ENCODE measurements at places on chromosomes 11 and 22.

DNA sequence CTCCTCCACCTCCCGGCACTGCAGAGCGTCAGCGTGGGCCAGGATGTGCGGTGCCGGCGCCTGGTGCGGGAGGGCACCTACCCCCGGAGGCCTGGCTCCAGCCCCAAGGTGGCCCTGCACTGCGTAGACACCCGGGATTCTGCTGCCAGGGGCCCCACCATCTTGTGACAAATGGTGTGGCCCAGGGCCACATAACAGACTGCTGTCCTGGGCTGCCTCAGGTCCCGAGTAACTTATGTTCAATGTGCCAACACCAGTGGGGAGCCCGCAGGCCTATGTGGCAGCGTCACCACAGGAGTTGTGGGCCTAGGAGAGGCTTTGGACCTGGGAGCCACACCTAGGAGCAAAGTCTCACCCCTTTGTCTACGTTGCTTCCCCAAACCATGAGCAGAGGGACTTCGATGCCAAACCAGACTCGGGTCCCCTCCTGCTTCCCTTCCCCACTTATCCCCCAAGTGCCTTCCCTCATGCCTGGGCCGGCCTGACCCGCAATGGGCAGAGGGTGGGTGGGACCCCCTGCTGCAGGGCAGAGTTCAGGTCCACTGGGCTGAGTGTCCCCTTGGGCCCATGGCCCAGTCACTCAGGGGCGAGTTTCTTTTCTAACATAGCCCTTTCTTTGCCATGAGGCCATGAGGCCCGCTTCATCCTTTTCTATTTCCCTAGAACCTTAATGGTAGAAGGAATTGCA lies 13.5 kb downstream of the TSKU start:
- no peak for DNase-seq

GRCh38 chr22:31088233-31088986 lies 7.3 kb downstream of the SMTN start:
- DNase-seq, result no peak

GRCh38 chr22:46843821-46844255 lies 81.4 kb downstream of the TBC1D22A start:
- DNase-seq, result no peak

GRCh38 chr22:19990609-19991394 lies 25.8 kb downstream of the ARVCF start:
- no peak for DNase-seq

- no peak for DNase-seq
These were observed 842.7 kb upstream of the CCDC90B start for GRCh38 chr11:84128840-84129239.

DNA sequence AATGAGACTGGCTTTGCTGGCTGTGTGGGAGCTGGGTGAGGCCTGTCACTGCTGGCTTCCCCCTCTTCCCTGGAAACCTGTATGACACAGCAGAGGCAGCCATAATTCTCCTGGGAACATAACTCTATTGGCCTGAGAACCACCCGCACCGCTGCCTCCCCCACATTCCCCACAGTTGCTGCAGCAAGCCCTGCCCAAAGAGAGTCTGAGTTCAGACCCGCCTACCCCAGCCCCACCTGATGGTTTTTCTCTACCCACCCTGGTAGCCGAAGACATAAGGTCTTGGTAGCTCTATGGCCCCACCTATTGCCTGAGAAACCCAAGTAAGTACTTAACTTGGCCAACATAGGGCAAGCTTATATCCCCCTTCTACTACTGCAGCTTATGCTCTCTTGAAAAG lies 174.8 kb downstream of the C11orf91 start:
- no peak for DNase-seq

GRCh38 chr11:121282886-121283502 lies 9.6 kb upstream of the SC5D start:
- DNase-seq, result no peak

- no peak for DNase-seq
These were observed 32.9 kb downstream of the LRRC32 start for GRCh38 chr11:76637491-76638269.

DNA sequence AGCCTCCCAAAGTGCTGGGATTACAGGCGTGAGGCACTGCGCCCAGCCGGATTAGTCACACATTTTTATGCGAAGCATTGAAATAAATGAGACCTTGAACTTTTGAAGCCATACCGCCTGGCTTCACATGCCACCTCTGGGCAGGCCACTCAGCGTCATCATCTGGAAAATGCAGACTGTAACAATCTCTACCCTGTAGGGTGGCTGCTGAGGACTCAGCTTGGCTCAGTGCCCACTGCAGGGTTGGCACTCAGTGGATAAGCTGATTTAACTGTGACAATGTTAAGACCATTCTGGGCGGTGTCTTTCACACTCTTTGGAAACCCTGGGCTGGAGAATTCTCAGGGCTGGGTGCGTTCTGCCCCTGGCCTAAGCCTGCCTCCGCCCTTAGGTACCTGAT lies 8.5 kb downstream of the SH3BP1 start:
- no peak for DNase-seq

DNA sequence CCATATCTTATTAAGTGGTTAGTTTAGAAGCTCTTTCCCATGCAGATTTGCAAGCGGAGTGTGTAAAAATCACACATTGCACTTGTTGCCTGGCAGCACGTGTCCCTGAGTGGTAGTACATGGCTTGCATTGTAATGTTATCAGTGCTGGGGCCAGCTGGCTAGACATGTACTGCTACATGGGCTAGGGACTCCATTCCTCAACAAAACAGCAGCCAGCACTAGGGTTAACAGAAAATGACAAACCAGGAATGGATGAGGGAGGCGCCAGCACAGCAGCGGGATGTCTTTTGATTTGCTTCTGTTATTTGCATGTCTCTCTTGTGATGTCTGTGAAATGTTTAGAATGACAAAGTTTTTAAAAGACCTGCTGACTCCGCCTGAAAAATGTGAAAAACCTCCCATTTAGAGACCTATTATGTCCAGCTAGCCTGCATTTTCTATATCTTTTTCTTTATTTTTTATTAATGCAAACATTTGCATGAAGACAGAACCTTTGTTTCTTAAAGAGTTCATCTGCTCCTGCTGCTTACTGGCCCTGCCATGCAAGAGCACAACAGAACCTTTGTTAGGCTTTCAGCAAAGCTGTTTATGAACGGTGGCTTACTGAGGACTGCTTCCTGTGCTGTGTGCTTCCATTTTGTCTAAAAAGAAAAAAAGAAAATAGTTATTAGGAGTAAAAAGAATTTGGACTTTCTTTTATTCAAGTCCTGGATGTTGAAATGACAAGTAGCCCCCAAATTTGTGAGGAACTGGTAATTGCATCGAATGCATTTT lies 40.7 kb downstream of the CSTPP1 start:
- DNase-seq, result no peak

GRCh38 chr11:65067446-65067845 lies 9.1 kb upstream of the NAALADL1 start:
- no peak for DNase-seq

DNA sequence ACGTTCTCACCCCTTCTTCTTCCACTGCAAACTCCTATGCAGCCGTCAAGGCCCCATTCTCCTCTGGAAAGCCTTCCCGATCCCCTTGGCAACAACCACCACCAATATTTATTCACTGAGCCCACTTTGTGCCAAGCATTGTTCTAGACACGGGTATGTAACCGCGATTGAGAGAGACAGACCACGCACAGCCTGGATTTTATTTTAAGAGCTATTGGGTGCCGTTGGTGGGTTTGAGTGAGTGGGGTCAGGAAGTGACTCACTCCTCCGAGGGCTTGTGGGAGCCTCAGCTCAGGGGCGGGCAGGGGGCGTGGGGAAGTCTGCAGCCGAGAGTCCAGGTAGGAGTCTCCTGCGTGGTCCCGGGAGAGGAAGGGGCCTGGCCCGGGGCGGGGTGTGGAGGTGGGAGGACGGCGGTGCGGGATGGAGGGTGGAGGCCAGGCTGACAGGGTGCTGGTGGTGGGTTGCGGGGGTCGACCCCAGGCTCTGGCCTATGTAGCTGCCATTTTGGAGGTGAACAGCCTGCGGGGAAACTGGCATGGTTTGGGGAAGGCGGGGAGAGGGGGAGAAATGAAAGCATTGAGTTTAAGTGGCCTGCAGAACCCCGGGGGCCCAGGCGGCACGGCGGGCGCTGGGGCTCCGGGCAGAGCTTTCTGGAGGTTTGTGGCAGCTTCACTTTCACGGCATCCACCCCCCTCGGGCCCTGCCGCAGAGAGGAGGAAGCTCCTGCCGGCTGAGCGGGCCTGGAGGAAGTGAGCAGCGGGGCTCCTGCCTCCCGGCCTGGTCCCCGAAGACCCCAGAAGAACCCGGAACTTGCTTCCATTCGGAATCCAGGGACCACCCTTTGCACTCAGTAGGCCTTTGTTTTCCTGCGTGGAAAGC lies 547 bp downstream of the PARVG start:
- DNase-seq, result no peak

DNA sequence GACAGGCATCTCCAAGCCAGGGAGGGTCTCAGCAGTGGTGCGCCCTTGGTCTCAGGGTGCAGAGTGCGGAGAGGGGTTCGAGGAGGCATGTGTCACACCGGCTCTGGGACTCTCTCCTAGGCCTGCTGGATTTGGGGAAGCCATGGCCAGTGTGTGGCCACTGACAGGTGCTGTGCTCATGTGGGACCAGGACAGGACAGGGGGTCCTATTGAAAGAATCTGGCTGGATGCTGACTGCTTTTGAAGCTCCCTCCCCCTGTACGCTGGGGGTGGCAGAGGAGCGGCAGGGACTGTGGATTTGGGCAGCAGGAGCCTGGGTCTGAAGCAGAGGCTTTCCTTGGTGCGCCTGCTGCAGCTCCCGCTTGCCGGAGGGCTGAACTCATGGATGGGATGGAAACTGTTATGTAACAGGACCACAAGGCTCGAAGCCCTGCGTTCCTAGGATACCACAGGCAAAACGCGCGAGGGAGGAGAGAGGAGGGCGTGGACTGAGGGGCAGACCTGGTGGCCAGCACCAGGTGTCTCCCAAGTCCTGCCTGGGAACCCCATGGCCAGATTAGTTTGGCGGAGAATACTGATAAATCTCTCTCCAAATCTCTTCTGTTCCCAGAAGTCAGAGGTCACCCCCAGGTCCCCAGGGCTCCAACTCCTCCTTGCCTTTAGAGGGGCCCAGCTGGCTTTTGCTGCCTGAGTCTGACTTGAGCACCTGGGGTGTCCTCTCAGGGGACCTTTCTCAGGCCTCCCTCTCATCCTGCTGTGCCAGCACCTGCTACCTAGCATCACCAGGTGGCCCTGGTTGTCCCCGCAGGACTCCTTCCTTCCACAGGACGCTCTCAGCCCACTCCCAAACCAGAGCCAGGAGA lies 13.8 kb upstream of the TEF start:
- DNase-seq, result no peak

Data from progenitor cell of endocrine pancreas (in vitro differentiated cells).